ENCODE measurements at places on chromosomes 1 and 21. TPM values are rescaled to one million over a fixed set of nuclear protein-coding genes. Genes with fewer than 3 reads are reported as not detected.

THEMIS2 gene
- 35.9 TPM for total RNA-seq

GRCh38 chr1:178536844-178537371, 24.0 kb downstream of the TEX35 start:
- no peaks in the 10 kb centered on the region for H3K27me3 ChIP-seq
- H3K4me1 ChIP-seq = peaks cover 6% of the 10 kb centered on the region
- H3K27ac ChIP-seq = no peak overlapping the region

- no peaks in the 10 kb centered on the region for H3K27me3 ChIP-seq
- peaks cover 20% of the 10 kb centered on the region for H3K4me1 ChIP-seq
- no peaks in the 10 kb centered on the region for H3K36me3 ChIP-seq
- no peak for DNase-seq
- no peak overlapping the region for H3K4me3 ChIP-seq
Measured at GRCh38 chr1:55275151-55275748, 60.1 kb upstream of the USP24 start.

DNA sequence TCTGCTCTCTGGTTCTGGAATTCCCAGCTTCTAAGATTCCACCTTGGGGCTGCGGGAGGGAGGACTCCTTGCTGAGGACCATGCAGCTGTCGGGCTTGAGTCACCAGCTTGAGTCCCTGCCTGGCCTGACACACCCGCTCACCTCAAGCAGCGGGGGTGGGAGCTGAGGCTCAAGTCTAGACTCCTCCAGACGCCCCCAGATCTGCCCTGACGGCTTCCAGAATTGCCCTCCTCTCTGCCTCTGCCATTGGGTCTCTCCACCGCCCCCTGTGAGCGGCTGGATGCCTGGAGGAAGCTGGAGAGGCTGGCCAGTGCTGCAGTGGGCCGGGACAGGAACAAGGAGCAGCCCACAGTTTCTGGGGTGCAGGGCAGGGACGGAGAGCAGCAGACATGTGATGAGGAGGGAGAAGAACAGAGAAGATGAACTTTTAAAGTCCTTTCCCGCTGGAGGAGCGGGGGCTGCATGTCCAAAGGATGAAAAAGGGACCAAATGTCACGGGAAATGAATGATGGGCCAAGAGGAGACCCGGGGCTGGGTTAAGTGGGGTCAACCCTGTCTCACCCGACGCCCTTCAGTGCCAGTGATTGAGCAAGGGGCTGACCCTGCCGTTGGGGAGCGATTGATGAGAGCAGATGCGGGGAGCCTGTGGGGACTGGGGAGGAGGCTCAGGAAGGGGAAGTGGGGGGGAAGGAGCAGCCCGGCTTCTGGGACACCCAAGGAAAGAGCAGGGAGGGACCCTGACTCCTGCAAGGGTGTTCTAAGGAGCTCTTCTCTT, 13.5 kb downstream of the CRABP2 start:
- H3K27me3 ChIP-seq = peaks cover 53% of the 10 kb centered on the region
- H3K4me3 ChIP-seq = no peak overlapping the region
- peak overlapping the region; percentile 5 for H3K27ac ChIP-seq

ZBTB8A gene
- 0.18 TPM for total RNA-seq

All from activated CD8-positive, alpha-beta T cell treated with anti-CD3 and anti-CD28 coated beads, Interleukin-2, amount 10 ng/mL, durations not matched to agents 7 days and 5 days (primary cell).